ENCODE measurements at places on chromosomes 13 and 19.

- no peak for DNase-seq
These were observed 4.7 kb upstream of the MEX3D start for GRCh38 chr19:1572795-1573194.

GRCh38 chr13:32804673-32805230 is 211.5 kb upstream of the KL start:
- no peak for DNase-seq

- no peak for DNase-seq
These were observed 6.3 kb upstream of the CRTC1 start for GRCh38 chr19:18677156-18677555.

DNA sequence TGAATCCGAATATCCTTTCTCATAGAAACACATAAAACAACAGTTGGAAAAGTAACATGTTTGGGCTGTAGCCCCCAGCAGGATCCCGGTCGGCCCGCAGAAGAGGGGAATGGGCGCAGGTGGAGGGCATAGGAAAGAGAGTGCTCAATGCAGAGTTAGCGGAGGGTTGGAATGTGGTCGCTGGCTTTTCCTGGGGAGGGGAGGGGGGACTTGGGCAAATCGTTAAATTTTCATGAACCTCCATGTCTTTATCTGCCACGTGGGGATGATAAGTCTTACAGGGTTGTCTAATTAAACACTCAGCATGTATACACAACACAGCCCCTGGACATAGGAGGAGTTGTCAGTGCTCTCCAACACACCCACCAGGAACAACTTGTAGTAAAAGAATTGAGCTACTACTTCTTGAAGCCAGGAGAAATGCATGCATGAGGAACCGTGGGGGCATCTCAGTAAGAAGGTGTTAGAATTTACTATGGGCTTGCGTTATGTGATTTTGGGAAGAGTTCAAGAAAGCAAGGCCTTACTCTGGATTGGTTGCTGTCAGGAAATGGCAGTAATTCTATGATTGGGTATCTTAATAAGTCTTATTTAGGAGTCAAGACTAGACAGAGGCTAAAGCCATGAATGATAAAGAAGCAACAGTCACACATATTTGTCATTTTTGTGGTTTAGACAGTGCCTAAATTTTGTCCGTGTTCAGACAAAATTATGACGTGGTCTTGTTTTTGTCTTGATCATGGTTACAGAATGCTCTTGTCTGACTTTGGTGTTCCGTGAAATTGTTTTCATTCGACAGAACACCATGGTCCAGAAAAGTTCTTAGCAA is 671 bp upstream of the SLC46A3 start:
- DNase-seq: no peak

GRCh38 chr19:15837221-15837731 is 21.8 kb upstream of the OR10H1 start:
- DNase-seq: no peak

GRCh38 chr19:13574933-13575332 is 68.7 kb upstream of the CACNA1A start:
- peak; percentile 48 for DNase-seq

- DNase-seq: no peak
These were observed 19.7 kb downstream of the VRK3 start for GRCh38 chr19:50005428-50005827.

DNA sequence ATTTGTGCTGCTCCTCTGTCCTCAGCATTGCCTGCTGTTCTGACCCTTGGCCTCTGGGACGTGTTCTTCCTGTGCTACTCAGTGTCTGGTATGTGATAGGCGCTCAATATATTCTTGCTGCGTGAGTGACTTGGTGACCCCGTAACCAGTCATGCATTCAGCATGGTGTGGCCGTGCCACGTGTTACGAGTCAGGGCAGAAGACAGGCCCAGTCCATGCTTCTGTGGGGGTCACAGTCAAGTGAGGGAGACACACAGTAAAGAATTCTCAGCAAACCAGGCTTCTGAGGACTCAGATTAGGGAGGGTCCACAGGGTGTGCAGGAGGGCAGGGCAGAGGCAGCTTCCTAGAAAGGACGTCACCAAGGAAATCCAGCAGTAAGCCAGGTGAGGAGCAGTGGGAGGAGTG is 7.9 kb downstream of the PPP1R37 start:
- DNase-seq: no peak
